ENCODE measurements at places on chromosomes 1 and 21. TPM values are rescaled to one million over a fixed set of nuclear protein-coding genes. Genes with fewer than 3 reads are reported as not detected.

Gene ADCY10
- 0.26 TPM for total RNA-seq

Gene CLCNKB
- not detected for total RNA-seq

Gene SVBP
- total RNA-seq, result 14.0 TPM

Gene ACTL8
- not detected for total RNA-seq

Gene TNNI3K
- 1.7 TPM for total RNA-seq

Gene CDCA8
- total RNA-seq, result 6.1 TPM

Gene RAB7B
- total RNA-seq, result 7.5 TPM

Gene TTC34
- under 0.01 TPM for total RNA-seq

Measured in aortic smooth muscle cell (primary cell).